ENCODE measurements at places on chromosomes 11 and 22.

- no peak for DNase-seq
Observed at GRCh38 chr22:29563652-29564460, 10.3 kb upstream of the THOC5 start.

GRCh38 chr22:44256085-44256484, 56.7 kb downstream of the SHISAL1 start:
- no peak for DNase-seq

DNA sequence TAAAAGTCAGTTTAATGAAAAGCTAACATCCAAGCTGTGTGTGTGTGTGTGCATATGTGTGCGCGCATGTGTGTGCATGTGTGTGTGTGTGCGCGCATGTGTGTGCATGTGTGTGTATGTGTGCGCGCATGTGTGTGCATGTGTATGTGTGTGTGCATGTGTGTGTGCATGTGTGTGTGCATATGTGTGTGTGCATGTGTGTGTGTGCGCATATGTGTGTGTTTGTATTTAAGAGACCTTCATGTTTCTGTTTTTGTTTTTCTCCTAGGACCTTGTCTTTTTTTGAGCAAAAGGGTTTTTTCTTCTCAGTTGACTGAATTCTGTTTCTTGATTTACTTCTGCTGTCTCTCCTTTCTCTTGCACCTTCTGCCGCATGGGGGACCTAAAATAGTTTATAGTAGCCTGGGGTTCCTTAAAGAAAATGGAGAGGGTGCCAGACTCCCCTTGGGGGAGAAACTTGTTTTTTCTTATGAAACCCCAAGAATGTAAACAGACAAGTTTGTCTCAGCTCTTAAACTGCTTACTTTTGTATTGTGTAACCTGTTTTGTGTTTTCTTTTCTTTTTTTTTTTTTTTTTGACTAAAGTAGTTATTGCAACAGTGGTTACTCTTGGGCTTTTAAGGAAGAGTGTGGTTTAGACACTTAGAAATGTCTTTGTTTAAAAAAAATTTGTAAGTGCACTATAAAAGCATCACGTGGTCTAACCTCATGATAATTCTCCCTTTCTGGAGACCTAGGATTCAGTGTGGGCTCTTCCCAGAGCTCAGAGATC, 53.0 kb downstream of the OSBPL5 start:
- DNase-seq = no peak

GRCh38 chr11:115924744-115925567, 420.7 kb upstream of the CADM1 start:
- DNase-seq = no peak

DNA sequence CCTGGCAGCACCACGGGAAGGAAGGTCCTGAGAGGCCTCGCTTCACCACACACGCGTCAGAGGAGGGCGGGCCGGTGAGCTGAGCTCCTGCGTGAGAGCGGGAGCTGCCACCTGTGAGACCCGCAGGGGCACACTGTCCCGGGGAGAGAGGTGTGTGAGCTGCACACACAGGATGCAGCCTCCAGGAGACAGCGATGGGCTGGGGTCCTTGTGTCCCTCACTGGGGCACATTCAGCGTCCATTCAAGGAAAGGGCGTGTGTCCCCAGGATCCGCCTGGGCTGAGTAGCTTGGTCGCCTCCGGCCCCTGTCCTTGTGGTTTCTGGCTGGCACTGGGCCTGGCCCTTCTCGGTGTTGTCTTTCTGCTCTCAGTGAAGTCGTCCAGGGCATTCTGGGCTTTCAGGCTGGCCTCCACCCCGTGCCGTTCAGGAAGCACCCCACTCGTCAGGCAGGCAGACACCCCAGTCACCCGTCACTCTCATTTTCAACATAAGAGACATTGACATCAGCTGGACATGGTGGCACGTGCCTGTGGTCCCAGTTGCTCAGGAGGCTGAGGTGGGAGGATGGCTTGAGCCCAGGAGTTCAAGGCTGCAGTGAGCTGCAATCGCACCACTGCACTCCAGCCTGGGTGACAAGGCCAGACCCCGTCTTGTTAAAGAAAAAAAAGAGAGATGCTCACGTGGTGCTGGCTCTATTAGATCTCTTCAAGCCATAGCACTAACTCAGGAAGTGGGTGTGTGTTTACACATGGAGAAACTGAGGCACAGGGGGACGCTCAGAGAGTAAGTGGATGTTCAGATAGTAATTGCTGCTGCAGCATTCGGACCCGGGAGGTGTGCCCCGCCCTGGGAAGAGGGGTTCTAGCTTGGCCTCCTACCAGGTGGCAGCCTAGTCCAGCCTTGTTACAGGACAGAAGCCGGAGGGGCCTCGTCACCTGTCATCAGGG, 1081.6 kb downstream of the BRD1 start:
- no peak for DNase-seq

DNA sequence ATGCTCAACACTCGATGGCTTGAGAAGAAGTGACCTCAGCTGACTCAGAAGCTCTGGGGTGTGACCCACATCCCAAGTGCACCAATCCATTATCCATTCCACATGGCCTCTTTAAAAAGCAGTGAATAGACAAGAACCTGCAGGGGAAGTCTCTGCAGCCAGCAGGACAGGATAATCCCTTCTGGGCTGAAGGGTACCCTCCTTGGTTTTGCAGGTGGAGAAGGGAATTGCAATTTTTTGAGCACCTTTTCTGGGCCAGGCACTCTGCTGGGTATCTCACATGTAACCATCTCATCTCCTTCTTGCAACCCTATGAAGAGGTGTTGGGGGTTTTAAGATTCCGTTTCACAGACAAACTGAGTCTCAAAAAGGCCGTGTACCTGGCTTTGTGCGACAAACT, 76.6 kb downstream of the MYO18B start:
- DNase-seq = no peak

DNA sequence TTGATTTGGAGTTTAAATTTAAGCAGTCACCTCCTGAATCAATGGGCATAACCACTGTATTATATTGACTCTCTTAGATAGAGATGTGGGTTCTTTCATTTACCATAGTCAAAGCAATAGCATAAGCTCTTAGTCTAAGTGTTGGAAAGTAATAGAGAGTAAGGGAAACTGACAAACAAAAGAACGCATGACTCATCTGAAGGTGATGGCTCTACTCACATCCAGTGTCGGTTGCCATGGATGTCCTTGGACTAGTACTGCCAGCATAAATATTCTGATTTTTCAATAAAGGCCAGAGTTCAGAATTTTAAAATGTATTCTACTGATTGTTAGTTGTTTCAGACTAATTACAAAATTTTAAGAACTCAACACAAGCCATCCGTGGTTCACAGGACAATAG, 444.9 kb upstream of the DDI1 start:
- DNase-seq = no peak
